ENCODE measurements at places on chromosomes 2 and 18.

GRCh38 chr2:203820969-203821368, 46.6 kb upstream of the CTLA4 start:
- DNase-seq = no peak

- H3K27me3 ChIP-seq = no peaks in the 10 kb centered on the region
- no peak for DNase-seq
- H3K27ac ChIP-seq = no peak overlapping the region
- H3K36me3 ChIP-seq = no peaks in the 10 kb centered on the region
- peaks cover 55% of the 10 kb centered on the region for H3K4me1 ChIP-seq
- H3K4me3 ChIP-seq = no peak overlapping the region
Measured at GRCh38 chr2:28586867-28587266, 91.0 kb downstream of the PLB1 start.

DNA sequence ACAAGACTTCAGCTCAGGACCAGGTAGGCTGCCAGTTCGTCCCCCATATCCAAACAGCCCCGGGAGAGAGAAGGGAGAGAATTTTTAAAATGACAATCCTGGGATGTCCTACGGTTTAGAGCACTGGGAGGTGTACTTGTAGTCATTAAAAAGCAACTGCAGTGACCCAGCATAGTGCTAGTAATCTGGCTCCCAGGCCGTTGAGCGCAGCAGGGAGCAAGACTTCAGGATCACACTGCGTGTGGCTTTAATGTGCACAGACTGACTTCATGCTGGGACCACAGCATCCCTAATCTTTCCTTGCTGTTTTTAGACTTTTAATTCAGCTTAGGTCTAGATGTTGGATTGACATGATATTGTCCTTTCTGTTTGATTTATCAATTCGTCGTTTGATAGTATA, 219.3 kb upstream of the FOSL2 start:
- H3K4me1 ChIP-seq = no peaks in the 10 kb centered on the region
- no peak overlapping the region for H3K4me3 ChIP-seq
- no peaks in the 10 kb centered on the region for H3K36me3 ChIP-seq
- H3K27me3 ChIP-seq = no peaks in the 10 kb centered on the region

GRCh38 chr2:24843330-24843860, 50.2 kb downstream of the CENPO start:
- DNase-seq = no peak
- H3K27me3 ChIP-seq = no peaks in the 10 kb centered on the region
- H3K36me3 ChIP-seq = no peaks in the 10 kb centered on the region
- H3K4me3 ChIP-seq = no peak overlapping the region

DNA sequence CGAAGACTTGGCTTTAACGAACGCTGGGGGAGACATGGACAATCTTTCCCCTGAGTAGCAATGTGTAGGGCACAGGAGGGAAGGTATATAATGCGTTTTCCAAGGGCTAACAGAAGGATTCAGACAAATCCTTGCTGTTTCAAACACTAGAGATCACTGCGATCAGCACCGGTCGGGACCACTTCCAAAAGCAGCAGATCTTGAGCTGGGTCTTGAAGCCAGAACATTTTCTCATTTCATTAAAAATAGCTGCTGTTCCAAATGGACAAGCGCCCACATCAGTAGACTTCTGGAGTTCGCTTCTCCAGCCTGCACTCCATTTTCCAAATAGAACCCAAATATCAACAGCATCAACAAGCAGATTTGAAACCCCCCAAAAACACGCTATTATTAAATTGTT, 65.1 kb upstream of the MAPRE2 start:
- H3K27ac ChIP-seq = no peak overlapping the region
- H3K27me3 ChIP-seq = no peaks in the 10 kb centered on the region
- no peaks in the 10 kb centered on the region for H3K4me1 ChIP-seq
- no peaks in the 10 kb centered on the region for H3K36me3 ChIP-seq

Data from left lung (tissue), 14 donors.